Pancreas (tissue), 10 donors: ENCODE measurements at places on chromosomes 12 and 14.
A peak's percentile ranks its signal among the peaks of the same experiment; 100 is the strongest.

DNA sequence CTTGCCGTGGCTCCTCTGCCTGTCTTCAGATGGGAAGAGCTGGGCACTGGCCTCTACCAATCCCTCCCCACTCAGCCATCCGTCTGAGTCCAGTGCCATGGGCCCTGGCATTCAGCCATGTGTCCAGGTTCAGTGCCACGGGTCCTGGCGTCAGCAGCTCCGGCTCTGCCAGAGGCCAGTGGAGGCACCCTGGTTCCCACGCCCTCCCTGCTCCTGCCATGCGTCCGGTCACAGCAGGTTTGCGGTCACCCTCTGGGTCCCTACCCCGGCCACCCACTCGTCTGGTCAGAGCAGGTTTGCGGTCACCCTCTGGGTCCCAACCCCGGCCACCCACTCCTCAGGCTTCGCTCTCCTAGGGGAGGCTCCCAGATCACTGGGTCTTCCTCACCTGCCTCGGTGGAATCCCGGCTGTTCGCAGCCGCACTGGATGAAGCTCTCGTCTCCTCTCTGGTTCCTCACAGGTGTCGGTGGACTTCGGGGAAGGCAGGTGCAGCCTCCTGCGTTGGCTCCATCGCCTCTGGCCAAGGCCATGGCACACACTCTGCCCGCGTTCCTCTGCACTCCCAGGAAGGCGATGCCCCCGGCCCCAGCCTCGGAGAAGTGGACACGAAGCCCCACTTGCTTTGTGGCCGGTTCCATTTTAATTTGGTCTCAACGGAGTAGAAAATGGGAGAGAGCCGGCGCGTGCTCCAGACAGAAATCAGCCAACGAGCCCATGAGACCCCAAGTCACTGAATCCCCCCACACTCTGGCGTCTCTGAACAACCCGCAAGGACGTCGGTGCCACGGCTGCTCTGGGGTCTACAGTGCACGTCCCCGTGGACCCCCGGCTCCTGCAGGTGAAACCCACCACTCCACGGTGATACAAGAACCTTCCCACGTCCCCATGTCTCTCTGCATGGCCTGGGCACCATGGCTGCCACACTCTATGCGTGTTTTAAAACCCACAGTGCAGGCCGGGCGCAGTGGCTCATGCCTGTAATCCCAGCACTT lies 47.8 kb upstream of the FBRSL1 start:
- no peak for DNase-seq

DNA sequence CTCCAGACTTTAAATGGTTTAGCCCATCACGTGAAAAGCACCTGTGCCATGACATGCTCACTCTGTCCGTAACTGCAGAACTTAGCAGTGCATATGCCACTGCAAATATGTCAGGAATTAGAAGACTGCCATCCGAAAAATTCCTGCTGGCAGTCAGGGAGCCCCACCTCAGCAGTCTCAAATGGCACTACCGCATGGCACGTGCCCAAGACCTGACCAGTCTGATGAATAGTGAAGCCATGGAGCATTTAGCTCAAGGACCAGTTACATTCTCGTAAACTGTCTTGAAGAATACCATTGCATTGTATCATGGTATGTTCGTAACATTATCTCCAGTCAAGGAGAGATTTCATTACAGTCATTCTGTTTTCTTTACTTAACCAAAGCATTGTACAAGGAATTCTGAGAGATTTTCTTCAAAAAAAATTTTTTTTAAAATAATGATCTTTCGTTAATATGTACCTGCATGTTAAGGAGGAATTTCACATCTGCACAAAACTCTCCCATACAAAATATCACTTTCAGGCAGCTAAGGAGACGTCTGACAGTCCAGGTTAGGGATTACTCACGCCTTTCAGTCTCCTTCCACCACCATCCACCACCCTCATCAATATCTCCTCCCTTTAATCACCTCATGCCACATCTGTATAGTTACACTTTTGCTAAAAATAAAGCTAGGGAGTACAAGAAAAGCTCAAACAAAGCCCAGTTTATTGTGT lies 138.5 kb downstream of the ANO2 start:
- no peak for DNase-seq

- DNase-seq = no peak
Observed at GRCh38 chr12:80700327-80700726, 7.1 kb upstream of the MYF6 start.

DNA sequence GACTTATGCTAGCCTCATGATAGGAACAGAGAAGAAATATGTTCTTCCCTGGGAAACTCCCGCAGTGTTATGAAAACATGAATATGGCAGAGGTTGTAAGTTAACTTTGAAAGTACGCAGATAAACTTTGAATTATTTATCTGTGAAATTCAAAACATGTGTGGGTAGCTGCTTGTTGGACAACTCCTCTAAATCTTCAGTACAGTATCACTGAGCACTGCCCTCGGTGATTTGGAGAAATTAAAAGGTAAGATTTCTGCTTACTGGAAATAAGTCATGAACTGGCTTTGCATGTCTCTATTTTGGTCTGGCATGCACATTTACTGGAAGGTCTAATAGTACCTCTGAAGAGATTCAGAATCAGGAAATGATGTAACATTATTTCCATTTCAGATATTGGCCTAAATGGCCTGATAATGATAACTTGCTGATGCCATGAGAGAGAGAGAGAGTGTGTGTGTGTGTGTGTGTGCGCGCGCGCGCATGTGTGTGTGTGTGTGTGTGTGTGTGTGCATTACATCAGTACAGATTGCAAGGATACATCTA lies 1441.9 kb upstream of the FLRT2 start:
- DNase-seq = no peak

DNA sequence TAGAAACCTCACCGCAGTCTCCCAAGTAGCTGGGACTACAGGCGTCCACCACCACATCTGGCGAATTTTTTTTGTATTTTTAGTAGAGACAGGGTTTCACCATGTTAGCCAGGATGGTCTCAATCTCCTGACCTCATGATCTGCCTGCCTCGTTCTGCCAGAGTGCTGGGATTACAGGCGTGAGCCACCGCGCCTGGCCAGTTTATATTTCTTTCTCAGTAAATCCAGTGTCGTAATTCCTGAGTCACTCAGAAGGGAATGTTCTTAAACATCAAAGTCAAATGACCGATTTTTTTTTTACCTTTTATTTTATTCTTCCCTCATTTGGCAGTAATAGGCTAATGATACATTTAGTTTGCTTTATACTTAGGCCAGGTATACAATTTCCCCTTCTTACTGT lies 80.5 kb downstream of the FBXO33 start:
- DNase-seq = no peak

GRCh38 chr12:79255288-79255687 lies 390.7 kb downstream of the SYT1 start:
- DNase-seq = no peak

DNA sequence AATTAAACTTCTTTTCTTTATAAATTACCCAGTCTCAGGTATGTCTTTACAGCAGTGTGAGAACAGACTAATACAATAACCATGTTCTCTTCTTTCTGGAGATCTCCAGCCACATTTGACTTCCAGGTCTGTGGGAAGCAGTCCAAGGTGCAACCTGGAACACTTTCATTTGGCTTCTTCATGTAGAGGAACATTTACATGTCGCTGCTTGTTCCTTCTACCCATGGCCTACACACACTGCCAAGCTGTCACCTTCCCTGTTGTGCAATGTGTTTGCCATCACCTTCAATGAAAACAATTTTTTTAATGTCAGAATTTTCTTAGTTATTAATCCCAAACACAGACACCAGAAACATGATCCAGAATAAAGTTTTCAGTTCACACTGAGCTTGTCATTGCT lies 104.7 kb downstream of the PRKCH start:
- peak; percentile 65 for DNase-seq

DNA sequence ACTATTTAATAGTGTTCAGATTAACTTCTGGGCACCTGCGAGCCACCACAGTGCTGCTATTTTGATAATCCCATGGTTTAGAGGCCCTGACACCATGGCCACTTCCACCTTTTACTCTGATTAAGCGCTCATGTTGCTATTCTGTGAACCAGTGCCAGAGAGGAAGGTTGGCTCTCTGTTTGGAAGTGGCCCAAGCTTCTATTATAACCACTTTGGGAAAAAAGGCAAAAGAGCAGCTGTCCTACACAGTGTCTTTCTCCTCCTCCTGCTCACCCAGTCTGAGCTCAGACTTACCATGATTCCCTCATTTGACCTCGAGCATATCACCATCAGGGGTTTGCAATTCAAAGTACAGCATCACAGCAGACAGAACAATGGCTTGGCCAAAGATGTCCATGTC lies 23.3 kb downstream of the DYRK2 start:
- DNase-seq = peak; percentile 55

DNA sequence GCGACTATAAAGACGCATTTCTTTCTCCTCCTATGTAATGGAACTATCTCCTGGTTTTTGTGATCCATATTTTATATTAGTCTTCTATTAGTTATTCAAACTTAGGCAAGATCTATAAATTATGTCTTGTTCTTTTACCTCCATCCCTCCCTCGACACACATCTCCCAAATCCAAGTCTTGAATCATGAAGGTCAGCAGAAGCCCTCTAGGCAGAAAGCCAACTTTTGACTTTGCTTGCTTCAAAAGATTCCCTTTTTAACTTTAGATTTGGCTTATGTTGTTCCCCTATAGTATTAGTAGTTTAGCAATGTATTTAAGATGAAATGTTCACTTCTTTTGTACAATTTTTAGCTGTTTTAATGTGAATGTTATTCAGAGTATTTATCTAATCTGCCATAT lies 689.8 kb downstream of the SLC6A15 start:
- no peak for DNase-seq

DNA sequence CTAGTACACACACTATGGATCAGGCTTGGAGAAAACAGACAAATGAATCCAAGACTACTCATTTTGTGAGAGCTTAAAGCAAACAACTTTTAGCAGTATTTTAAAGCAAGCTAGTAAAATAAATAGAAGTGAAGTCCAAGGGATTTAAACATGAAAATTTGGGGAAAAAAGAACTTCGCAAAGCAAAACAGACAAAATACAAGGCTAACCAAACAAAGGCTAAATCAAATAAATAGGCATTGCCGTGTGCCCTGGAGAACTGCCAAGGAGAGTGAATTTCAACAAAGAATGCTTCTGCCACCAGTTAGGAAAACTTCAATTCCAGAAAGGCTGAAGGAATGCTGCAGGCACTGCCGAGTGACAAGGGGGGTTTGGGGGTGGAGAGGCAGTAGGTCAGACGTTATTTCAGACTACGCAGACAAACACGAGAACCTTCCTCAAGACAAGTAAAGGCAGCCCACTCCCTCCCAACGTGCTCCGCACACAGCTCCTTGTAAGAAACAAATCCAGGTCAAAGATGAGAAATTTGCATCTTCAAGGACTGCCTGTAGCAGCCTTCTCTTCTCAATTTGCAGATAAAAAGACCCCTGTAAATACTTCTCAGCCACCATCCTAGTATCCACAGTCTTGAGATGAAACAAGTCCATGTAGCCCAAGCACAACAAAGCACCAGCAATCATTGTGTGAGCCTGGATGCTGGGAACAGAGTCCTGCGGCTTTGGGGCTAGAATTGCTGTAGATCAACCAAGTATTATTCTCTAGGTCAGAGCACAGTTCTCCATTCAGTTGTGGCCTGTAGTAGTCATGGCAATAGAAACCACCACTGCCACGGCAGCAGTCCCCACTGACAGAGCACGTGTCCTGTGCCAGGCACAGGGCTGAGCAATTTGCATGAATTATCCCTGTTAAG lies 43.3 kb downstream of the EFCAB11 start:
- DNase-seq = no peak

GRCh38 chr12:108495054-108495453 lies 20.0 kb upstream of the FICD start:
- no peak for DNase-seq

DNA sequence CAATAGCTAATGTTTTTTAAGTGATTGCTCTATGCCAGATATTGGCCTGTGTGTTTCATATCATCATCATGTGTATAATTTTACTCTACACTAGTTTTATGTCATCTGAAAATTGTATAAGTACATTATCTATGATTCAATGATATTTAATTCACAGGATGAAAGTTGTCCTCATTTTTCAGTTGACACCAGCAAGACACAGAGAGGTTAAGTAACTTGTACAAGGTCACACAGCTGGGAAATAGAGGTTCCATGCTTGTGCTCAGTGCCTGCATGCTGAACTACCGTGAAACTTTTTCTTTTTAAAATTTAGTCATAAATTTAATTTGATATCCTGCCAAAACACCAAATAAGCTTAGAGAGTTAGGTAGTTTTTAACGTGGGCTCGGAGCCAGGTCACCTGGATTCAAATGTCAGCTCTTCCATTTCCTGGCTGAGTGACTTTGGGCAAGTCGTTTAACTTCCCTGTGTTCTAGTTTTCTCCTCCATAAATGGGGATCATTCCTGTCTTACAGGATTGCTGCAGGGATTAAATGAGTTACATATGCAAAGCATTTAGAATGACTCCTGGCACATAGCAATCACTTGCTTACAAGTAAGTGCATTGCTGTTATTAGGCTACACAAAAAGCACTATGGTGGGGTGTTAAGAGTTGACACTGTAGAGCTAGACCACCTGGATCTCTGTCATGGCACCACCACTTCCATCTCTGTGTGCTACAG lies 183.9 kb downstream of the ETV6 start:
- DNase-seq = no peak

DNA sequence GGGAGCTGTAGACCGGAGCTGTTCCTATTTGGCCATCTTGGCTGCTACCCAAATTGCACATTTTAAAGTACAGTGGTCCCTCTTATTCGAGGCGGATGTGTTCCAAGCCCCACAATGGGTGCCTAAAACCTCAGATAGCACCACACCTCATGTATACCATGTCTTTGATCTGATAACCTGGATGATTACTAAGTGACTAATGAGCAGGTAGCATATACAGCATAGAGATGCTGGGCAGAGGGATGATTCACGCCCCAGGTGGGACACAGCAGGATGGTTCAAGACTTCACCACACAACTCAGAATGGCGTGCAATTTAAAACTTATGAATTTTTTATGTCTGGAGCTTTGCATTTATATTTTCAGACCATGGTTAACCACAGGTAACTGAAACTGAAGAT lies 255.0 kb downstream of the AKAP6 start:
- no peak for DNase-seq

GRCh38 chr14:35419429-35419841 lies 14.9 kb upstream of the NFKBIA start:
- DNase-seq = no peak

DNA sequence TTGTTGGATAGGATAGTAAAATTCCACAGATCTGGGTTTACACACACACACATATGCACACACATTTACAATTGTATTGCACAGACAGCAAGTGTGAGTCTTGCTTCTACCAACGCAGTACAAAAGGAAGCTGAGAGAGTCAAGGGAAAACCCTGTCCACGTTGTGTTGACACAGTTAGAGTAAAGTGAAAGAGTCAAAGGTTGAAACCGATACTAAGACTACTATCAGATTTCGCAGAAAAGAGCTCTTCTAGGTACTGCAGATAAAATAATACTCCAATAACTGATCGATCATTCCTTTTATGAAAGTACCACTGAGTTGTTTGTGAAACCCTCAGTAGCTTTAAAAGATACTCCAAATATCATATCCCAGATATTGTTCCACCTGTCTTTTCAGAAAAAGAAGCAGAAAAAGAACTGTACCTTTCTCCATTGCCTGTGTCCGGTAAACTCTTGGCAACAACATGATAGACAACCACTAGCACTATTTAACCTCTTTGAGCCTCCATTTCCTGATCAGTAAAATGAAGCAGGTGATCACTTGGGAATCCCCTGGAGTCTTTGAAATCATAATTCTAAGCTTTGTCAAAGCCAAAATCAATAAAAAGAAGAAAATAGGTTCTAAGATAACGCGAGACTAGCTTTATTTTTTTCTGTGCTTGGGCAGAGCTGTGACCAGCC lies 224.6 kb upstream of the FOXN3 start:
- DNase-seq = no peak
